ENCODE measurements at places on chromosomes 7 and 10.

GRCh38 chr7:72429316-72429715, 17.2 kb upstream of the CALN1 start:
- no peak for DNase-seq

DNA sequence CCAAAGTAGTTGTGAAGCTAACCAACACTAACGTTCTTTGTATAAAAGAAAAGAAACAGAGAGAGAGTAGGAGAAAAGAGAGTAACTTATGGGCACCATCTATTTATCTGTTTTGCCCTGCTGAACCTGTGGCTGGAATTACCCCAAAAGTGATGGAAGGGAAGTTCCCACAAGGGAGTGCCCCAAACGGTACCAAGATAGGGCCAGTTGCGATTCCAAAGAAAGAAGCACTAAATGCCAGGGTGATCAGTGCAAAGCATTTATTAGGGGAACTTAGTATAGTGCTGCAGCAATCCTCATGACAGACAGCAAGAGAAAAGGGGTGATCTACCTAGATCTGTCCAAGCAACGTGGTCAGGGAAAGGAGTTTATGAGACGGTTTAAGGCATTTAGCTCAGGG, 190.2 kb downstream of the SORCS3 start:
- DNase-seq, result no peak

- DNase-seq, result no peak
These were observed 5.4 kb upstream of the COBL start for GRCh38 chr7:51321961-51322515.

DNA sequence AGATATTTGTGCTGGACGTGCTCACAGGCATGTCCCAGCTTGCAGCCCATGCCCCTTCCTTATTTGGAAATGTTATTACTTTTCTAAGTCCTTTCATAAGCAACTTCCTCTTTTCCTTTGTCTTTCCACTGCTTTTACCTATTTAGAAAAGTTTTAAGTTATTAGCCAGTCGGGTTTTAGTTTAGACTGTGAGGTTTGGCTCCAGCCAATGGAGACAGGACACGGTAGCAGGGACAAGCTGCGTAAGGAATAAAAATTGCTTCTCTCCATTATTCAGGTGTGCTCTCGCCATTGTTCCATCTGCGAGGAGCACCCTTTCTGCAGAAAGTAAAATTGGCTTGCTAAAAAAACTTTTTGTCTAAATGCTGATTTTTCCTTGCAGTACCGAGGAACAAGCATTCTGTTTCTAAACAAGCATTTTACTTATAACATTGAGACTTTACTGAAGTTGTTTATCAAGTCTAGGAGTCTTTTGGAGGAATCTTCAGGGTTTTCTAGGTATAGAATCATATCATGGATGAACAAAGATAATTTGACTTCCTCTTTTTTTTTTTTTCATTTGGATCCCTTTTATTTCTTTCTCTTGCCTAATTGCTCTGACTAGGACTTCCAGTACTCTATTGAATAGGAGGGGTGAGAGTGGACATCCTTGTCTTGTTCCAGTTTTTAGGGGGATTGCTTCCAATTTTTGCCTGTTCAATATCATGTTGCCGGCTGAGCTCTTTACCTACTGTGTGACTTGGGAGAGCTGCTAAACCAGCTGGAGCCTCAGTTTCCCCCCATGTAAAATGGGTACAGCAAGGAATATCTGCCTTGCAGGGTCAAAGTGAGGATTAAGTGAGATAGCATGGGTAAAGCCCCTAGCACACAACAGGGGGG, 63.8 kb downstream of the ALOX5 start:
- DNase-seq, result no peak

DNA sequence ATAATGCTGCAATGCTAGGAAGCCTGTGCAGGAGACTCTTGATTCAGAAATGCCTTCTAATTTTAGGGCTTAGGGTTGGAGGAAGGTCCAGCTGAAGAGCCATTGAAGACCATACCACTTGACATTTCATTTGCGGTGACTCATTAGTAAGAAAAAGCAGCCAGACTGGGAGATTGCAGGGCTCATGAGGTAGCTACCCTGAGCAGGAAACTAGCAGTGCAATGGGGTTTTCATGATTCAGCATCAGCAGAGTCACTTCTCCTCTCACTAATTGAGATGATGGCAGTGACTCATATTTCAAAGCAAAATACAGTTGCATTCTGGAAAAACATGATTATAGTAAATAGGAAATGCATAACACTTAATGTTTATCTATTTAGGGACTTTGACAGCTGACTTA, 434.1 kb downstream of the DNAJB9 start:
- no peak for DNase-seq

GRCh38 chr10:12490963-12491362, 141.6 kb downstream of the CAMK1D start:
- DNase-seq, result no peak

- no peak for DNase-seq
These were observed 189.9 kb upstream of the PDE1C start for GRCh38 chr7:32259931-32260596.

DNA sequence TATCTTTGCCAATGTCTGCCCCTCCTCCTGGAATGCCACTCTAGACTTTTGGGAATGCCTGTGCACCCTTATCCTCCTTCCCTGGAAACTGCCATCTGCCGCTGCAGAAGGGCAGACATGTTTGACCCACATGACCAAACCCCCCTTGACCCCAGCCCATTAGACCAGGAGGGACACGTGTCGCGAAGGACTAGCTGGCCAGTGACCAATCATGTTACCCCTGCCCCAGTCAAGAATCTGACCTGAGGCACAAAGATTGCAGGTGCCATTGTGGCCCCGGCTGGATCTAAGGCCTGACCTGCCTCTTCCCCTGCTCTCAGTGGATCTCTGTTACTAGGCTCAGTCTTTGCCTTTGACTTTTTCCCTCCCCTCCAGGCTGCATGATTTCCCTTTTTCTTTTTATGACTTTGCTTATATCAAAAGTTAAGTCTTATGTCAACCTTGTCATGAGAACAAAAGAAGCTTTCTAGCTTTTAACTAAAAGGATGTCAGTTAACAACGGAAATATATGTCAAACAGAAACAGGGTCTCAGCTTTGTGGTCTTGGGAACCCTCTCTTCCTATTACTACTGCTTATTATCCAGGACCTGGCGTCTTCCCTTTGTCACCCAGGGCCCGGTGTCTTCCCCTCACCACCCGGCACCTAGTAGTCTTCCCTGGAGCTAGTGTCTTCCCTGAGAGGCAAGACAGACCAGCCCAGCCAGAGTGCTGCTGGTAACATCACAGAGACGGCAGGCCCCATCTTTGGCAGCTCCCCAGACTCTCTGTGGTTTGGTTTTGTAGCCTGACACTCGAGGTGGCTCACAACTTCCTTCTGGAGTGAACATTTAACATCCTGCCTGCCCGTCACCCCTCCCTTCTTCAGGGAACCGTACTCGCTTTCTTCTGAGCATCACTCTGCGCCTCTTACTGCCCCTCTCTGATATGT, 24.4 kb upstream of the PPIF start:
- peak; percentile 29 for DNase-seq

GRCh38 chr10:33253411-33253810, 81.1 kb downstream of the NRP1 start:
- DNase-seq, result no peak

DNA sequence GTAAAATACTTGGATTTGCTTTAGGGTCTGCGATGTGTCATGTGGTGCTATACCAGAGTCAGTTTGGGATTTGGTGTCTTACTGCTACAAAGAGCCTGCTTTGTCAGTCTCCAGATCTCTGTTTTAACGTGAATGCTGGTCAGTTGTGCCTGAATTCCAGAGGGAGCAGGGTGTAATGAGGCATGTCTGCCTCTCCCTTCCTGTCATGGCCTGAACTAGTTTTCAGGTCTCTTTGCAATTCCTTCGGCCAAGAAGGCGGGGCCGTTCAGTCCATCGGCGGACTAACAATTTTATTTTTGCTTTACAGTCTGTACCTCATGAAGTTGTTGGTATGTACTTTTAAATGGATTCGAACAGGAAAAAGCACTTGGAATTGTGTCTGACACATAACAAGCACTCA, 465.1 kb upstream of the ADARB2 start:
- no peak for DNase-seq

DNA sequence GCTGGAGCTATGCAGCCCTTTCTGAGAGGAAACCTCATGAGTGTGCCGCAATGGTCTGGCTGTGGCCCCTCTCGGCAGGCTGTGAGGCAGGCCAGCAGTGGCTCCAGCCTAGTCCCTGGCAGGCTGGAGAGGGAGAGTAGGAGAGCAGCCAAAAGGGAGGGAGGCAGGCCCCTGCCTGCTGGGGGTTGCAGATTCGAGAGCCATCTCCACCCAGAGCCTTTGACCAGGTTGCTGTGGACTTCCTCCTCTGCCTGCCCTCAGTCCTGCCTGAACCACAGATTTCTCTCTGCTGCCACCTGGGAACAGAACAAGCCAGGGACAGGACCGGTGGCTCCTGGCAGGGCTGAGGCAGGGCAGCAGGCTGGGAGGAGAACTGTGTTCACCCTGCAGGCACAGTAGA, 13.9 kb downstream of the PAX2 start:
- DNase-seq, result no peak

- DNase-seq, result no peak
These were observed 28.5 kb downstream of the NAPEPLD start for GRCh38 chr7:103120362-103120761.

- no peak for DNase-seq
These were observed 283.8 kb upstream of the PLXDC2 start for GRCh38 chr10:19532411-19532810.

- DNase-seq, result no peak
These were observed 482.6 kb downstream of the RPS24 start for GRCh38 chr10:78516236-78516635.

- DNase-seq, result no peak
These were observed 288.4 kb upstream of the LRRTM3 start for GRCh38 chr10:66637273-66638036.

- no peak for DNase-seq
These were observed 471.7 kb upstream of the GALNT17 start for GRCh38 chr7:70660154-70660818.

DNA sequence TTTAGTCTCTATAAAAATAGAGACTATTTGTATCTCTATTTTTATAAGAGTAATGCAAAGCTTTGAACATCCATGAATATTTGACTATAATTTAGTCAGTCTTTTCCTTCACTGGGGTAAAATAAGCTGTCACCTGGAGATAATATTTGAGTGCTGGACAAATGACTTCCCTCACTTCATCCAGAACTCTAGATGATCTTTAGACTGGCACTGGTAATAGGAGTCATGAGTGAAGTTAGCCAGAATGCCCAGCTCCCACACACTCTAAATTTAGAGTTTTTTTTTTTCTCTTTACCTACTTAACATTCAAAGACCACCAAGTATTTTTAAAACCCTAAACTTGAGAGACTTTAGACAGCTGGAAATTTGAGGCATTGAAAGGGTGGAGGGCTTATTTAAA, 100.7 kb downstream of the LSMEM1 start:
- DNase-seq, result no peak

DNA sequence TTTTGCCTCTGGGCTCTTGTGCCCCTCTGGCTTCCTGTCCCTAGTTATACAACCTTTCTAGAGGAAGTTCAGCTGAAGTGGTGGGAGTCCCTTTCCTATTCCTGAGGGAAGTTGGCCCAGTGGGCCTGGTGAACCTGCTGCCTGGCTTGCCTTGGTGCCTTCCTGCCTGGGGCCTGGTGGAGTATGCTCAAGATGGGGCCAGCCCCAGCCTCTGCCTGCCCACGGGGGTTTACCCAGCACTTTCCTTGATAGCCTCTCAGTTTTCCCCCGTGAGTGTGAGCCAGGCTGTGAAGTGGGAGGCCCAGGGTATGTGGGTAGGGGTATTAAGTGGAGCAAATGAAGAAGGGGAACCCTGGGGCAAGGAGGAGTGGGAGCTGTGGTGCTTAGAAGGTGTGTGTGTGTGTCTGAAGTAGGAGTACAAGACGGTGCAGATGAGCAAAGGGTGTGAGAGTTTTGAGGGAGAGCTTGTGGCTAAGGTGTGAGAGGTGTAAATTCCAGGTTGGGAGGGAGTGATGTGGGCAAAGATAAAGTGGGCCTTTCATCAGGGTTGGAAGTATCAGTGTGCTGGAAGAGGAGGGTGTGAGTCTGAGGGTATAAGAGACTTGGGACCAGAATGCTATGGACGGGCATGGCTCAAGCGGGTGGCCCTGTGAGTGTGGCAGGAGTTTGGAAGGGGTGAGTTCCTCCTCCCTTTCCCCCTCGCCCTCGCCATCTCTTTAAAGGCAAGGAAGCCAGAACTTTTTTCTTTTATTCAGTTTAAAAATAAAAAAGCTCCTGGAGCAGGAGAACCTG, 10.9 kb upstream of the PAX2 start:
- DNase-seq, result no peak

GRCh38 chr10:28077889-28078288, 79.0 kb upstream of the ODAD2 start:
- DNase-seq, result peak; percentile 4

GRCh38 chr7:88758381-88759229, 895 bp upstream of the ZNF804B start:
- DNase-seq, result no peak

GRCh38 chr7:50185208-50185607, 92.2 kb upstream of the ZPBP start:
- no peak for DNase-seq

DNA sequence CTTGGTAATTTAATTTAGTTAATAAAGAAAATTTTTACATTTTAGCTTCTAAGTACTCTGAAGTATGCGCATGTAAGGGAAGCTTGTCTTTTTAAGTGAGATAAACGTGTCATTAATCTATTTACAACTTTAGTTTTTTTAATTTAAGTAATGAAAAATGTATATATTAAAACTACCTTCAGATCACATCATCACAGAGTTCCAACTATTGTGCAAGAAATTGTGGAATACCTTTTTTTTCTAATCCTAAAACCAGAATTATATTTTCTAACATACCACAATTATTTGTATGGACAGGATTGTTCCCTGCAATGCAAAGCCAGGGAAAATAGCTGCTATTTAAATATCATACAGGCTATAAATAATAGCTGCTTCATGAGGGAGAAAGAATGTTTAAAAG, 303.2 kb upstream of the KCND2 start:
- DNase-seq, result no peak

DNA sequence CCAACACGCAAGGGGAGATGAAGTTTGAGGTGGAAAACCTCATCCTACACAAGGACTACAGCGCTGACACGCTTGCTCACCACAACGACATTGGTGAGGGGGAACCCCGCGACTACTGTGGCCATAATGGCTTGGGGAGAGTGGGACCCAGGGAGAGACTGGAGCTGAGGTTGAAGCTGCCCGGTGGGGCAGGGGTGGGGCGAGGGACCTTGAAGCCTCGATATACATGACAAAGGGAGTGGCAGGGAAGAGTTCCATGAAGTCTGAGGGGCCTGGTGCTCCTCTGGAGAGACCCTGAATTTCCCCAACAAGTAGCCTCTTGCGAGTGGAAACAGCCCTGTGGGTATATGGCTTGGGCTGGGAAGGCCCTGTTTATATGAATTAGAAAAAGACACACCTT, 3.1 kb downstream of the PLAU start:
- DNase-seq, result no peak

DNA sequence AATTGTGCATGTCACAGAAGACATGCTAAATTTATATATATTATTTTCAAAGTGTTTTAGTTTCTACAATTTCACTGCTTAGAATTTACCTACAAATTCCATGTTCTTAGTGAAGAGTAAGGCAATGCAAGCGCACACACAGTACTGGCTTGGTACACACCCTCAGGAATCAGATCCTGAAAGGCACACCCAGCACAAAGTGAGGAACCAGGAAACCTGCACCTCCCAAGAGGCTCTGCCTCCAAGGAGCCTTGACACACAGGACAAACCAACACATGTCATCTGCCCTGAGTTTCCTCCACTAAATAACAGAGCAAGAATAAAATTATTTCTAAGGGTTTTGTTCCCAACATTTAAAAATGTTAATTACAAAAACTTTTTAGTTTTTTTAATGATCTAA, 156.2 kb downstream of the PARD3 start:
- no peak for DNase-seq

Measured in amniotic stem cell (primary cell).